ENCODE measurements at places on chromosomes 11 and 22. TPM values are rescaled to one million over a fixed set of nuclear protein-coding genes. Genes with fewer than 3 reads are reported as not detected.
A peak's percentile ranks its signal among the peaks of the same experiment; 100 is the strongest.

- peak; percentile 20 for DNase-seq
These were observed 3.0 kb upstream of the GTSE1 start for GRCh38 chr22:46293577-46294260.

Gene MDK
- polyA plus RNA-seq, result 30.9 TPM

DNA sequence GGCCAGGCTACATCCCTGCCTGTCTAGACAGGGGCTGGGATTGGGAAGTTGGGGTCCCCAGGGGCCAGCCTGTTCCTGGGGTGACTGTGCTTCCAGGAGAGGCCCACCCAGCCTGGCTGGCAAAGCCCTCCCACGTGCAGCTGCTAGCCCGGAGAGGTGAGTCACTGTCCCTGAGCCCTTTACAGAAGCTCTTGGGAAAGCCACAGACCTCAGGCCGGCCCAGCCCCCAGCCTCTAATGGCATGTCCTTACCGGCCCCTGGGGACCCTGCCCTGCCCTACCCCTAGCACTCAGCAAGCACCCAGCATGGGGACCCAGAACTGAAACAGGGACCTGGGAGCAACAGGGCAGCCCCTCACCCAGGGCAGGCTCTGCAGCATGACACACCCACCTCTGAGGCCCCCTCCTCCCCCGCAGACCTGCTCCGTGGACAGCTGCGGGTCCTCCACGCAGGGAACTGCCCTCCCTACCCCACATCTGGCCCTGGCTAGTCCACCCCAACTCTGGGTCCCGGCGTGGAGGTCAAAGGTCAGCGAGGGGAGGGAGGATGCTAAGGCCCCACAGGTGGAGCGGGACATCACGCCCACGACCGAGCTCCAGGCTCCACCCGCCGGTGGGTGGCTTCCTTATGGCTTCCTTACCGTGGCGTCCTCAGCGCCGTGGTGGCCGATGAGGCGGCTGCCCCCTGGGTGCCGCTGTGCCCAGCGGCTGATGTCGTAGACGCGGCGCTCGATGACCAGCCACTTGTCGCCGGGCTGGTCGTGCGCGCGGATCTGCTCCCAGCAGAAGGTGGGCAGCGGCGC lies 615 bp downstream of the FADS3 start:
- DNase-seq, result peak; percentile 21

DNA sequence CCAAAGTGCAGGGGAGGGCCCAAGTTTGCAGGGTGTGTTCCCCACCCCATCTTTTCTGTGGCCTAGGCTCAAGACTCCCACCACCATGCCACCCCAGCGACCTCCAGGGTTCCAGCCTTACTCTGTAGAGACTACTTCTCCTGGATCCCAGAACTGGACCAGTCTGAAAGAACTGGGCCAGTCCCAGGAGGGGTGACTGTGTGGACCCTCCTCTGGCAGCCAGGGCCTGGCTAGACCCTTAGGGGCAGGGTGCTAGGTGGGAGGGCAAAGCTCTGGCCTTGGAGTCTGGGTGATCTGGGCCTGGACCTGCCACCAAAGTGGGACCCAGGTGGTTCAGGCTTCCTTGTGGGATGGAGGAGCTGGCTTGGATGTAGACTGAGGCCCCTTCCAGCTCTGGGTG lies 41.8 kb upstream of the ACCSL start:
- no peak for DNase-seq

DNA sequence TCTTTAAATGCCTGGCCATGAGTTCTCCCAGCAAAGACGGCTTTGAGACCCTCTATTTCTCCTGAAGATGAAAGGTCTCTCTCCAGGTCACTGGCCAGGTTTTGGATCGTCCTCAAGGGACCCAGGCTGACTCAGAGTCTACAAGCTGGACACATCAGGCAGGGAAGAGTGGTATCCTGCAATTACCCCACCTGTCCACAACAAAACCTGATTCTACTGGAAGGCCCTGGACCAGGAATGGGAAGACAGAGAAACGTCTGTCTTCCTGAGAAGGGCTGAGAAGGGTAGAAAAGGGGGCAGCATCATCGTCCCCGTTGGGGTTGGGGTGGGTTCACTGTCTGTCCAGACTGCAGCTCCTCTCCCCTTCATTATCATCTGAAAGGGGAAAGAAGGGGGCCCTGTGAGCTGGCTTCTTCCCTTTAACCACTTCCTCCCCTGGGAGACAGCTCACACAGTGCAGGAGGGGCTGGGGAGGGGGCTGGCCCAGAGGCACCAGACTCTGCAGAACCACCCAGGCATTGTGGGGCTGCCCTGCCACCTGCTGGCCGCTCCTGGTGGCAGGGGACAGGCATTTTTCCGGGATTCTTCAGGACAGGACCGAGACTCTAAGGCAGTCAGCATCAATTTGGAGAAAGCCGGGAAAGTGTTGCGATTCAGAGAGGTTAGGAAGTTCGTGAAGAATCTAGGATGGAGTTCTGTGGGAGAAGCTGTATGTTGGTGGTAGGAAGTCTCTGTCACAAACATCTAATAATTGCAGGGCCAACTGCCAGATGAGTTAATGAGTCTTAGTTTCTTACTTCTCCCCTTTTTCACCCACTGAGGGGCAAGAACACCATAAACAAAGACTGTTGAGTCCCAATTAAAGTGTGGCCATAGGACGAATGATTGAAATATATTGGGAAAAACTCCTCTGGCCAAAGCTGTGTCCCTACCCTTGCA lies 57.6 kb downstream of the SYN3 start:
- peak; percentile 78 for DNase-seq

GRCh38 chr11:69367211-69367964 lies 73.4 kb downstream of the MYEOV start:
- no peak for DNase-seq

- DNase-seq, result no peak
These were observed 679 bp downstream of the TUG1 start for GRCh38 chr22:30969532-30970355.

Gene SERPIND1
- 2.0 TPM for polyA plus RNA-seq

GRCh38 chr11:106913141-106913540 lies 105.1 kb downstream of the GUCY1A2 start:
- no peak for DNase-seq

GRCh38 chr11:61406067-61406466 lies 13.7 kb downstream of the TMEM216 start:
- DNase-seq, result no peak

GRCh38 chr22:40911772-40912171 lies 39.4 kb upstream of the RBX1 start:
- DNase-seq, result no peak

Gene NFAM1
- polyA plus RNA-seq, result 3.6 TPM

Gene ISX
- polyA plus RNA-seq, result not detected

DNA sequence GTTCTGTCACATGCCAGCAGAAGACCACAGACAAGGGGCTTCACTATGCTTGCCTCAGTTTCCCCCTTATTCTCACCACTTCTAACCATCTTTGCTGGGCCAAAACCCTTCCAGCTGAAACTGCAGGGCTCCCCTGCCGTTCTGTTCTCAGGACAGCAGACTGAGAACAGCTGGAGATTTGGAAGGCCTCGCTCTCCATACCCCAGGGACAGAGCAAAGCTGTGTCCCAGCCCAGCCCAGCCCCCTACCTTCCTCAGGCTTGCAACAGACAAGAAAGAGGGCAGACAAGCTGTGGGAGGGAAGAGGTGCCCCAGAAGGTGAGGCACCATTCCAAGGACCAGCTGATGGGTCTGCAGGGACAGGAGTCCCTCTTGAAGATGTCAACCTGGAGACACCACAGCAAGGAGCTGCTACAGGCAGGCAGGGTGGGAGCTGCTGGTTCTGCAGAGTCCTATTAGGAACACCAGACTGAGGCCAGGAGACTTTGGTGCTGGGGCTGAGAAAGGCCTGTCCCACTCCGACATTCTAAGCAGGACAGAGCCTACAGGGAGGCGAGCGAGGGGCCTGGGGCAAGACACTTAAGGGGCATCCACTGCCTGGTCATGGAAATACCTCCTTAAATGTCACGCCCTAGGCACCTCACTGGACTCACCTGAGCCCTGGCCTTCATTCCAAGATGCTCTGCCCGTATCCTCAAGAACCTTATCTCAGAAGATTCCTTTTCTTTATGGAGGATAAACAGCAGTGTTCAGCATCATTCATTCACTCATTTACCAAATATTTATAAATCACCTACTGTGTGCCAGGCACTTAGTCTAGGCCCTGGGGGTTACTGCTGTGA lies 6.9 kb downstream of the SCN2B start:
- DNase-seq, result no peak

GRCh38 chr11:111602865-111603610 lies 789 bp downstream of the SIK2 start:
- peak; percentile 66 for DNase-seq

DNA sequence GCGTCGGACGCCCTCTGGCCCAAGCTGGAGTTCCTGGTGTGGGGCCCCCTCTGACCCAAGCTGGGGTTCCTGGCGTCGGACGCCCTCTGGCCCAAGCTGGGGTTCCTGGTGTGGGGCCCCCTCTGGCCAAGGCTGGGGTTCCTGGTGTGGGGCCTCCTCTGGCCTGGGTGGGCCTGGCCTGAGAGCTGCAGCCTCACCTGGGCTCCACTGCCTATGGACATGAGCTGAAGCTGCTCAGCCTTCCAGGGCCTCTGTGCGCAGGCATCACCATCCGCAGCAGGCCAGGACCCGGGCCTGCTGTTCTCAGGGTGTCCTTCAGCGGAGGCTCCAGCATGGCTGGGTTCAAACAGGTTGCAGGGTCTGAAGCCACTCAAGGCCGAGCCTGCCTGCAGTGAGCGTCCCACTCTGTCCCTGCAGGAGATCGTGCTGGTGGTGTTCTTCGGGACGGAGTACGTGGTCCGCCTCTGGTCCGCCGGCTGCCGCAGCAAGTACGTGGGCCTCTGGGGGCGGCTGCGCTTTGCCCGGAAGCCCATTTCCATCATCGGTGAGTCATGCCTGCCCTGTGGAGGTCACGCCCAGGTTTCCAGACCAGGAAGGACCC lies 125.5 kb downstream of the KCNQ1 start:
- DNase-seq, result no peak

Gene ROBO4
- 32.1 TPM for polyA plus RNA-seq

DNA sequence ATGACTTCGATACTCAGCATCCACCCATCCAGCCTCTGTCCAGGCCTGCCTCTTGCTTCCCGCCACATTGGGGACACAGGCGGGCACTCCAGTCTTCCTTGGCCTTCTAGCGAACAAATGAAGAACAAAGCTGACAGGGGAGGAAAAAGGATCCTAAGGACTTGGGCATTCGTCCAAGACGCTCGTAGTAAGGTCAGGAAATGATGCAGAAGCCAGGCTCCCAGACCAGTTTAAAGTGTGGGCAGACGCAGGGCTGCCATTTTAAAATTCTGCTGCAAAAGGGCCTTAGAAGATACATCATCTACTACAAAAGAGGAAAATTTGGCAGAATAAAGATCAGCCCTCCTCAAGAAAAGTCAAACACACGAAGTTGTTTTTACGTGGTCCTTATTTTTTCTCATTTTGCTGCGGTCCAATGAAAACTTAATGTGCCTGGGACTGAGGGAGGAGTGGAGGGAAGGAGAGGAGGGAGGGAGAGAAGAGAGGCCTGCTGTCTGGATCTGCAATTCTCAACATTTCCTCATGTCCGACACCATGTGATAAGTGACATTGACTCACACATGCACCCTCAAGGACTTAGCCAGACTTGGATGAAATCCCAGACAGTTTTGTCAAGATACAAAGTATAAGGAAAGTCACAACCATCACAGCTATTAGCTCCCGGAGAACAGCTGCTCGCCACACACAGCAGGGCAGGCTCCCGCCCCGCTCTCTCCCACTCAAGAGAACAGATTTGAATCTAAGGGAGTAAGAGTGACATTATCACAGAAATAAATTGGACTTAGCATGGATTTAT lies 5.7 kb downstream of the DNAL4 start:
- DNase-seq, result peak; percentile 97

DNA sequence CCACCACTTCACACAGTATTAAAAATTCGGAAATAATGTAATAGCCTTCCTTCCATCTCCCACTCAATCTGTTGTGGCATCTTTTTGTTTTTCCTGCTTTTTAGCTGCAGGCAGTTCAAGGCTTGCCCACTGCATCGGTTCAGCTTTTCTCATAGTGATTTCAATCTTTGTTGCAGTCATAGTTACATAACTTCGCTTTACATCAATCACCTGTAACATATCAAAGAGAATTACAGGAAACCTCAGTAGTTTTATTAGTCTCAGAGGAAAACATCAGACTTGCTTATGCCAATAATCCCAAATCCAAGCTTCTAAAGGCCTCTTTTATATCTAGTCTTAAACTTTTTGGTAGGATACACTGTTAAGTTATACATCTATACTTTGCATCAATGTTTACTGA lies 20.5 kb downstream of the CHORDC1 start:
- DNase-seq, result no peak

- no peak for DNase-seq
These were observed 54.0 kb downstream of the KCNQ1OT1 start for GRCh38 chr11:2645779-2646118.

DNA sequence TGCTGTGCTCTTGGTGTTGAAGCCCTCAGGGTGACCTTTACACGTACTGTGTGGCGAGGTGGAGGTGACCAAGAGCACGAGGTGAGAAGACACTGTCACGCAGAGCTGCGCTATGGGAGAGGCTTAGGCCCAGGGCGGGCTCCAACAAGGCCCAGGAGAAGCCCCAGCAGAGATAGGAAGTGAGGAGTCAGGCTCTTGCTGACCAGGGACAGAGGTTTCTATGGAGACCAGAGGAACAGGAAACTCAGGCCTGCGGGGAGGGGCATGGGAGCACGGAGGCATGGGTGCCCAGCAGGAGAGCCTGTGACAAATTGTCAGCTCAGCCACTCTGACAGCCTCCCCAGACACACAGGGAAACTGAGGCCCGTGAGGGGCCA lies 15.8 kb downstream of the DGKZ start:
- DNase-seq, result peak; percentile 64

GRCh38 chr11:102144357-102145355 lies 34.4 kb downstream of the YAP1 start:
- no peak for DNase-seq

Data from lung (tissue), 17 donors.